ENCODE measurements at places on chromosomes 6 and 20.

- peak; percentile 77 for DNase-seq
These were observed 6.6 kb upstream of the CCR6 start for GRCh38 chr6:167116109-167116837.

DNA sequence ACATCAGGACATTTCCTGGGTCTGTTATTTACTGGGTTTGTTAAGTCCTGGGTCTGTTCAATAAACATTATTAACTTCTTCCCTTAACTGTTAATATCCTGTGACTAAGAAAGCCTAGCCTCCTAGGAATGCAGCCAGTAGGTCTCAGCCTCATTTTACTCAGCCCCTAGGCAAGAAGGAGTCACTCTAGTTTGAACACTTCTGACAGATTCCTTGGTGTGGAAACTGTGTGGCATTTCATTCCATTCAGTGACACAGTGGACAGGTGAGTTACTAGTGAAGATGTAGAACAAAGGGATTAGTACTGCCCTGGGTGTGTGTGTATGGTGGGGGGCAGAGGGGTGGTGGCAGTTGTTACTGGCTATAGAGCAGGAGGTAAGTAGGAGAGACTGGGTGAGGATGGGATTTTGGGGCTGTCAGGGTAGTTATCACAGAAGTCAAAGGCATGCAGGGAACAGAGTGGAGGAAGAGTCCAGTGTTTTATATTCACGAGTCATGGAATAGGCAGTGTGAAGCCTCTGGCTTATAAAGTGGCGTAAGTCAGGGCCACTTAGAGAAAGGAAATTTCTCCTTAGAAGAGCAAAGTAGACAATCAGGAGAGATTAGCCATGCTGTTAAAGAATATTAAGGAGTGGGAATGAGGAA is 28.4 kb downstream of the RNF182 start:
- no peak for DNase-seq

- peak; percentile 69 for DNase-seq
These were observed 78.5 kb upstream of the FRMD1 start for GRCh38 chr6:168157272-168158212.

DNA sequence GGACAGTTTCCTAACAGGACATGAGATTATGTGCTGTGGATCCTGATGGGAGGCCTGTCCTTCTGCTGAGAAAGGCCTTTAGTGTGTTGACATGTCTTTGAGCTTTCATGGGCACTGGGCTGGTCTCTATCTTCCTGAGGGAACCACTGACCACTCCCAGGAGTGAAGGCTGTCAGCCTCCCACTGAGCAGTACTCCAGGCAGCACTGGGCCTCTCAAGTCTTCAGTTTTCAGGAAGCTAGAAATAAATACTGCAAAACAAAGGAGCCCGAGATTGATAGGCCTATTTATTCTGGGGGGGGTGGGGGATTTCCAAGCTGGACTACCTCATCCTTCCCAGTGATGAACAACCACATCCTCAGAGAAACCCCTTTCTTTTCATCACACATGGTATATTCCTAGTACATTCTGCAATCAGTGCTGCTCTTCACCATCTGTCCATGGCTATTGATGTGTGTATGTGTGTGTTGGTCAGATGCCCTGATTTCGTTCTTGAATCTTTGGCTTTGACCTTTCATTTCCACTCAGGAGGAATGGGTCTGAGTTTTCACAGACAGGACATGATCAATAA is 180.9 kb upstream of the SPTLC3 start:
- DNase-seq: peak; percentile 21

DNA sequence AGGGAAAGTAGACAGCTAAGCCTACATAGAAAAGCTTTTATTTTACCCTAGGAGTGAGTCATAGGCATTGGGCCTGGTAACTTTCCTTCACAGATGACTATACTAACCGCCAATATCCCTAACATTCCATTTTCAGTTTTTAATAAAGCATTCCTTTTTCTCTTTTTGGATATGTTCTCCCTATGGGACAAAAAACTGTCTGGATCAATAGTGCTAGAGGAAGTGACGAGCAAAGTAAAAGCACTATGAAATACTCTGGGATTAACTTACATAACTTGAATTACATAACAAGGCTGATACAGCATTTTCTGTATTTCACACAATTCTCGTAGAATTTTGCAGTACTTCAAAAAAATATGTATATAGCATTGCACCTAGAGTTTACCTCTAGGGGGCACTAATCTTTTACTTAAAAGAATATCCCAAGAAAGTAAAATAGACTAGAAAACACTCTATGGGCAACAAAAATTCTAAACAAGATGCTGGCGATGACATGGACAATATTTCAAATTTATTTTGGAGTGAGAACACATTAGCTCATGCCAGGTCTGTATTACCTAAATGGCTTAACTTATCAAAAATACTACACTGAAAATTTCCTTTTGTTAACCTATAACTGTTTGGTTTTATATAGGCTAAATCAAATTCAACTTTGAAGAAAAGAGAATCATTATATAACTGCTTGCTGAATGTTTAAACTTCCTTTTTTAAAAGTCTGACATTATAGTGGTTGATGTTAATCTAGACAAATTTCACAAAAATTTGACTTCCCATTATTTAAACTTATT is 66.3 kb upstream of the DST start:
- no peak for DNase-seq

DNA sequence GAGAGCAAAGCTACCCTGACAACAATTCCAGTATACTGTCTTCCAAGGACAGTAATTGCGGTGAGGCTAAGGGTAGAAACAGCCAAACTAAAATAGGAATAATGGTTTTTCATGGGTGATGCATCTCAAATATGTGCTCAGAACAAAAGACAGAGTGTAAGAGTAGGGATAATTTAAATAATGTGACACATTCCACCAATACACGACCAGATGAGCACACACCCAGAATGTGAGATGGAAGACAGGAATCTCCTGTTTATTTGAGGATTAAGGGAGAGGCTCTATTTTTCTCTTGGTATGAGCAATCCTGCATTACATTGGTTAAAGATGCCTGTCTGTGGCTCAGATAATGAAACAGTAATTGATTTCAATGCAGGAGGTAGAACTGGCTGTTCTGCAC is 292.9 kb upstream of the ZFP64 start:
- DNase-seq: no peak

Data from H7 (cell line).